ENCODE measurements at places on chromosomes 3 and 15.

DNA sequence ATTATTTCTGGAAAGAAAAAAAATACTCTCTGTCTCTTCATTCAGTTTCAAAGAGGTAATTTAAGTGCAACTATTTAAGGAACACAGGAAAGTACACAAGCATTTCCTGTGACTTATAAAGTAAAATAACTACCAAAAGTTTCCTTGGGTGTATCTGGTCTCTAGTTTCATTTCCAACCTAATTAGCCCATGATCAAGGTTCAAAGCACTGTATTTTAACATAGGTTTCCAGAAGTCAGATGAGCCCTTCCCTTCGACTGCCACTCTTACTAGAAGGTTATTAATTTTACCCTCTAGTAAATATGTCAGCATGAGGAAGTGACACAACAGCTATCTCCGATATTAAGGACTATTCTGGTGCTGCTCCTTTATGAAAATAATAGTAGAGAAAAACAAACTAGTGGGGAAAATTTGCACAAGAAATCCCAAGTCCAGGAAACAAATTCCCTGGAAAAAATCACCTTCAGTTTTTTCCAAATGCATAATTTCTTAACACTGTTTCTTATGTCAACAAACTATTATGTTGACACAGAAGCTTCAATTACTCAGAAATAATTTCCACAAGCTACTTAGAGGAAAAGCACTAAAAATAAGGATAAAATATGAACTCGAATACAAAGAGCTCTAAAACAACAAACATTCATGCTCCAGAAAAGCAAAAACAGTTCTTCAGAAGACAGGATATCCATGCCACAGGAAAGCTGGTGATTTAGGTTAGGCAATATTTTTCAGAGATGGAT, 35.3 kb downstream of the CCPG1 start:
- DNase-seq: no peak

GRCh38 chr3:184884359-184885017, 72.5 kb downstream of the VPS8 start:
- no peak for DNase-seq

- DNase-seq: no peak
Observed at GRCh38 chr3:30354972-30355371, 251.4 kb upstream of the TGFBR2 start.

DNA sequence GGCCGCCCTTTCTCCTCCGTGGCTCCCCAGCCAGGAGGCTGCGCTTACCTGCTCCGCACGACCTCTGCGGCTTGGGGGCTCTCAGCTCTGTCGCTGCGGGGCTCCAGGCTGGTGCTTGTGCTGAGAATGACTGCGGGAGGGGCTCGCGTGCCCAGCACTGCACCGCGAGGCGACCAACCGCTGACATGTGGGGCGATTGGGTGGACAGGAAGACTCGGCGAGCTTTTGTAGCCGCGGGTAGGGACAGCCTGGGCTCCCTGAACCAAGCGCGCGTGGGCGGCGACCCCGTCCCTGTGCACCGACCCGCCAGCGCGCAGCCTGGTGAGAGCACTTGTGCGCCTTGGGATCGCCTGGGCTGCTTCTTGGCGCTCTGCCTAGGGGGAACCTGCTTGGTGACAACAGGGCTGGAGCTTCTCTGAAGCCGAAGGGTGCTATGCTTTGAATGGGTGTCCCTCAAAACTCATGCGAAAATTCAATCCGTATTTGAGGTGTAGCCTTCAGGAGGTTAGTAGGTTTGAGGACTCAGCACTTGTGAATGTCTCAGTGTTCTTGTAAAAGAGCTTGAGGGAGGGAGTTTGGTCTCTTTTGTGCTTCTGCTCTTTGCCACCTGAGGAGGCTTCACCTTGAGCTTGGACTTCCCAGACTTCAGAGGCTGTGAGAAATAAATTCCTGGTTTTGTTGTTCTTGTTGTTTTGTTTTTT, 50.4 kb downstream of the IL12A start:
- DNase-seq: no peak

DNA sequence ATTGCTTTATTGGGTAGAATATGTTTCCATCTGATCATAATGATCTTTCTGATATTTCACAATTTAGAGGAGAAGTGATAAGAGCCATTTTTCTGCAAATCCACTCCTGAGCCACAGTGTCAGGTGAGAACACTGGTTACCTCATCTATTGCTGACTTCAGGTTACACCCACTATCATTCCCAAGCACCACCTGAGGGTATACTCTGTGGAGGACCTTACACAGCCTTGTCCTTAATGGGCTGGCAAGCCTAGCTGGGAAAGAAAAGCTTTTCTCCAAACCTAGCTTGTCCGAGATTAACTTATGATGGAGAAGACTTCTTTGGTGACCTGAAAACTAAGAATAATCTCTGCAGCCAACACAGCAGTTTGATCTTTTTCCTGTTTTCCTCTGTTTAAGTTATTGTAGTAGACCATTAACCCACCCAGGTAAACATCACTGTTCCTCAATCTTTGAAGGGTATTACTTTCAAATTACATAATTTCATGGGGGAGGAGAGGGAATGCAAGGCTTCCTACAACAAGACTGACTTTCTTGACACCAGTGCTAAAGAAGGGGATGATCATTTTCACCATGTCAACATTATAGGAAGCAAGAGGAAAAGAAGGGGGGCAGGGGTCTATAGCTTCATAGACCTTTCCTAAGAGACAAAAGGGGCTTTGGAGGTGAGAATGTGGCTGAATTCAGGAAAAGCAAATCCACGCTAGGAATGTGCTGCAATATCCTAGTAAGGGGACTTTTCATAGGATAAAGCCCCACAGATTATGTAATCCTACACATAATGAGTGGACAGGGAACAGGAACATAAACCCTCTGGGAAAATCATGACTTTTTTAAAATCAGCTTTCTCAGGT, 1.7 kb downstream of the NCEH1 start:
- DNase-seq: no peak

DNA sequence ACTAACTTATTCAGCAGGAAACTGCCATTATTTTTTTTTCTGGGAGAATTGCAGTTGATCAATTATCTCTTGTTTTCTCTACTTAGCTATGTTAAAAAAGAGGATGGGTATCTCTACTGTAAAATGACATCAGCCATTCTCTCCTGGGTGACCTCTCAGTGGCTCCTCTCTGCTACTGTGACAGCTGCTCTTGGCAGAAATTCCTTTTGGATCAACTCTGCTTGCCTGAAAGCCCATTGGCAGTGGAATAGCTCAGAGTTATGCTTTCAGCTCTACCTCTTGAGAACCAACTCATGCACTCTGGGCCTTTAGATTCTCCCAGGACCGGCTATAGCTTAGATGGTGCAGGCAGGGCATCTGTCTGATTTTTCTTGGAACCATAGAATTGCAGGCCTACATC, 99.9 kb upstream of the GAP43 start:
- DNase-seq: no peak

DNA sequence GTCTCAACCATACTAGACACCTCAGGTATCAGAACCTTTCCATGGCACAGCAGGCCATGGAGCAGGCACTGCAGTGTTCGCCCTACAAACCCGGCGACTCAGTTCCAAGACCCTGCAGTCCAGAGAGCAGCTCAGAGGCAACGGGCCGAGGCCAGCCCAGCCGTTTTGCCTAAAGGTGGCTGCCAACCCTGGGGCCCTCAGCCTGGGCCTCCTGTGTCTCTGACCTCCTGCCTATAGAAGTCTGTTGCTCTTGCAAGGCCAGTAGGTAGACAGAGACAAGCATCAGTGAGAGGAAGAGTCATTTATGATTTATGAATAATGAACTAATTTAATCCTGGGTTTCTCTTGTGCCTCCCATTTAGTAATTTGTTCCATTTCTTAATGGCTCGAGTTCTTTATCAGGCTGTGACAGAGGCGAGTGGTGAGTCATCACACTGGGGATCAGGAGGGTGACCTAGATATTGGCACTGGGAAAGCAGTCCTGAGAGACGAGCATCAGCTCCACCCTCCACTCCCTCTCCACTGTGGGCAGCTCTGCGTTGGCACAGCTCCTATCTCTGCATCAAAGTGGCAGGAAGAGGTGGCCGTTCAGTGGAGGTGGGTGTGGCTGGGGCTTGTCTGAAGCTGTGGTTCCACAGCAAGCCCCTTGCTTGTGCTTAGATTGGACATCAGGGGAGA, 79.8 kb downstream of the ABHD5 start:
- peak; percentile 21 for DNase-seq

Measured in stimulated activated CD4-positive, alpha-beta T cell treated with anti-CD3 and anti-CD28 coated beads, Interleukin-12 subunit alpha, Interleukin-12 subunit beta, amount 100 ng/mL, for 48 hours (primary cell).